Activated CD4-positive, alpha-beta T cell treated with anti-CD3 and anti-CD28 coated beads for 48 hours (primary cell): ENCODE measurements at places on chromosomes 13 and 19.

DNA sequence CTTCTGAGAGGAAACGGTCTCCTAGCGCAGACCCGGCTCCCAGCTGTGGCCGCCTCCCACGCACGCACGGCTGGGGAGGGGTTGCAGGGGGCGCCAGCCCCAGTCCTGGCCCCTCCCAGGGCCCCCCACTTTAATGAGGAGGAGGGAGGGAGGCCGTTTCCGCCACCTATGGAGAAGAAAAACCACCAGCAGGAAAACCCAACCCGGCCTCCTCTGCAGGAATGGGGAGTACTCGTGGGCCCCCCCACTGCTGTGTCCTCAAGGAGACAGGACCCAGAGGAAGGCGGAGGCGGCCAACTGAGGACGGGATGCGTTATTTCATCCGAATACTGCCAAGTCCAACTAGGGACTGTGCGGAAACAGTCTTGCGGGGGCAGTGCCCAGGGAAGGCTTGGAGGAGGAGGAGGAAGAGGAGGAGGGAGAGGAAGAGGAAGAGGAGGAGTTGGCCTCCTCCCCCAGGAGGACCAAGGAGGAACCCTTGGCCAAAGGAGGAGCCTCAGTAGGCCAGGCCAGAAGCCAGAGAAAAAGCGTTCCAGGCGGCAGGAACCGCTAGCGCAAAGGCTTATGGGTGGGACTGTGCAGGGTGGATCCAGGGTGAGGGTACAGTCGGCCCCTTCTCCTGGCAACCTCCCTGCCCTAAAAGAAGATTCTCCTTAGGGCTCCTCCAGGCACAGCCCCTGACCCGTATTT lies 3.9 kb upstream of the SSBP4 start:
- no peak for DNase-seq

- DNase-seq = no peak
These were observed 54.9 kb upstream of the PCDH8 start for GRCh38 chr13:52903320-52903719.

DNA sequence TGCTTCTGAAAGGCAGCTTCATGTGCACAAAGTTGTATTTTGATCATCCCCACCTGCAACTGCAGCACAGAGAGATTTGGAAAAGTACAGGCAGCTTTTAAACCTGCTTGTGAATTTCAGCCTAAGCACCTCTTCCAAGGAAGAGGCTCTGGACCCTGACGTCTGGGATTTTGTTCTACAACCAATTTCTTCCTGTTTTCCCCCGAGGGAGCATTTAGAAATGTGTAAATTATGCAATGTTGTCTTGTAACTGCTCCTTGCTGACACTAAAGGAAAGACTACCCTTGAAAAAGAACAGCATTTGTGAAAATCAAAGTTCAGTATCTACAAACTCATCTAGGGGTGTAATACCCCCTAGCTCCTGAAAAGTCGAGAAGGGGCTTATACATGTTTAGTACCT lies 15.4 kb downstream of the MED26 start:
- DNase-seq = no peak

DNA sequence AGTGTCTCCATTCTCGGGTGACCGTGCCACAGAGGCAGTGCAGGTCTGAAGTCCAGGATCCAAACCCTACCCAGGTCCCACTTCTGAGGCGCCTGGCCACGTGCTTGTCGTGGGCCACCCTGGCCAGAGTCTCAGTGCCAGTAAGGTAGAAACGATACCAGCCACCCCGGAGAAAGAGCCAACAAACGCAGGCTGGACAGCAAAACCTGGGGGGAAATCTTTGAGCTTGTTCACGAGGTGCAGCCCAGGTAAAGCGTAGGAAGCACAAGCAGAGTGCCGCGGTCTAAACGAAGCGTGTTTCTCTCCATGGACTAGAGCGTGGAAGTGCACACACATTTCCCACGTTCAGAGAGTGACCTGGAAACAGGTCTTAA lies 95.6 kb downstream of the ATP11A start:
- no peak for DNase-seq

- DNase-seq = no peak
These were observed 14.0 kb downstream of the DPP9 start for GRCh38 chr19:4709440-4710280.

DNA sequence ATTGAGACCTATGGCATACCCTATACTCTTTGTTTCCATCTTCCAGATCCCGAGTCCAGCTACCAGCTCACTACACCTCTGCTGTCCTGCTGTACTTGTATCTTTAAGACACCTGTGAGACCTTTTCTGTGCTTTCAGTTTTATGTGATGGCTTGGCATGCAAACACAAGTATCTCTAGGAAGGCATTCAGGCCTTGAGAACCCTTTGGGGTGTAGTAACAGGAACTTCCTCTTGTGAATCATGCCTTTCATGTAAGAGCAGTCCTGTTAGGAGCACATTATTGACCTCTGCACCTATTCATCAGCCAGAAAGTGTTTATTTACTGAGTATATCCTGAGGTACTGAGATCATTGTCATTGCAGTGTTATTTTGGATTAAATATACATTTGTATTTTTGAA lies 87.0 kb upstream of the HTR2A start:
- no peak for DNase-seq

DNA sequence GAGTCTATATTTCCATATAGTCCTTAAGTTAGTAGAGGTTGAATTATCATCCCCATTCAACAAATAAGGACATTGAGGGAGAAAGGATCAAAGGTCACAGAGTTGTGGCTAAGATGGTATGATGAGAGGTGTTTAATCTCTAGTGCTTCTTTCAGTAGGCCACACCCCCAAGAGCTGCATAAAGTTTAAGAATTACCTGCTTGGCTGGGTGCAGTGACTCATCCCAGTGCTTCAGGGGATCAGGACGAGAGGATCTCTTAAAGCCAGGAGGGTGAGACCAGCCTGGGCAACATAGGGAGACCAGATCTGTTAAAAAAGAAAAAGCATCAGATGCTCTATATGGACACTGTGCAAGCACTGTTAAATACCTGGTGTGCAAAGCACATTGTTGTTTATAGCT lies 560.0 kb upstream of the KLHL1 start:
- no peak for DNase-seq

GRCh38 chr19:4386041-4386782 lies 14.1 kb downstream of the SH3GL1 start:
- no peak for DNase-seq

DNA sequence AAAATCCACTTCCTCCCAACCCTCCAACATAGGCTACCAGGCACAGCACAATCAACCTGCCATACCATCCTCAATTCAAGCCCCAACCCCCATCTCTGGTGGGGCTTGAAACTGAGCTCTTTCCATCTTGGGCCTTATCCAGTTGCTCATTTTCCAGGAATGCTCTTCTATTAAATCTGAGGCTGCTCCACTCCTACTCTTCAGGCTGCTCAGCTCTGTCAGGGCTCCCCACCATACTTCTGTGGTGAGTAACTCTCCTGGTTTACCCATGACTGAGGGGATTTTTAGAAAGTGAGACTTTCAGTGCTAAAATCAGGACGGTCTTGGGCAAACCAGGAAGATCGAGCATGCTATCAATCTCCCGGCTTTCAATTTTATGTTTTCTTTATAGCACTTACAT lies 512.8 kb downstream of the LMO7 start:
- DNase-seq = no peak

- DNase-seq = no peak
These were observed 46.0 kb upstream of the PCDH8 start for GRCh38 chr13:52894413-52894812.

GRCh38 chr19:55136399-55137102 lies 12.5 kb downstream of the TNNT1 start:
- DNase-seq = no peak

- DNase-seq = peak; percentile 16
These were observed 676 bp downstream of the CD320 start for GRCh38 chr19:8307400-8307964.

- peak; percentile 74 for DNase-seq
These were observed at the start of gene ITM2B for GRCh38 chr13:48233046-48233888. ITM2B (plus strand) TSS chr13:48233206; CDS start chr13:48233361, 155 bp downstream.

DNA sequence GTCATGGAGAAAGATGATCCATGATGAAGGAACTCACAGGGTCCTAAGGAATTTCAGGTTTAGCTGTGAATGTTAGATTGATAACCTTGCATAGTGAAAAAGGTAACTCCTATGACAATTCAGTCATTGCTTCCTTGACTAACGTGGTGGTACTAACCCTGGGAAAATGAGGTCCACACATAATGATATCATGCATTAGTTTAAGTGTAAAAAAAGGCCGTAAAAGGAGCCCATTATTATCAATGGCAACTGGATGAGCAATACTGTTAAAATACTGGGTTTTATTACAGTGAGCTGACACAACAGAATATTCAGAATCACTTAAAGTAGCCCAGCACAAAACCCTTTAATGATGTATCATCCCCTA lies 515.4 kb downstream of the DCT start:
- DNase-seq = no peak

DNA sequence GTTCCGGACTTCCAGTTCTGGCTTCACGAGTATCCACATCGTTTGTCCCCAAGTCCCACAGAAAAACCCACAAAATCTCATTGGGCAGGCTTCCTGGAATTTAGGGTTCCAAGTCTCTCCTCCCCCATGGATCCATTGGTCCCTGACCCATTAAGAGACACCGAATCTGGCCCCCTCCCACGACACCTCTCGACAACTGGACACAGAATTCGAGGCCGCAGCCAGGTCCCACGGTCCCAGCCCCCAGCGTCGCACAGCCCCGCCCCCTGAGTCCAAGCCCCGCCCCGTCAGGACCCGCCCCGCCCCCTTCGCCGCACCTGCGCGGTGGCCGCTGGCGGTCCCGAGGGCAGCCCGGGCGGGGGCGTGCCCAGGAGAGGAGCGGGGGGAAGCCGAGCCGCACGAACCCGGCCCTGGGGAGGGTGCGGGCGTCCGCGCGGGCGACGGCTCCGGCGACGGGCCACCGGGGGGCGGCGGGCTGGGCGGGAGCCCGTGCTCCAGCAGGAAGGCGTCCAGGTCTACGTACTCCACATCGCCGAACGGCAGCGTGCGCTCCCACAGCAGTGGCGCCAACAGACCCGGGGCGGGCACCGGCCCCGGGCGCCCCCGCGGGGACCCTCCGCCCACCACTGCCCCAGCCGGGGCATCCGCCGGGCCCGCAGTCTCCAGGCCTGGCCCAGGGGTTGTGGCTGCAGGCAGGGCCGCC lies 1.8 kb downstream of the DBP start:
- peak; percentile 79 for DNase-seq

GRCh38 chr13:99930925-99931324 lies 40.6 kb downstream of the ZIC5 start:
- DNase-seq = no peak

DNA sequence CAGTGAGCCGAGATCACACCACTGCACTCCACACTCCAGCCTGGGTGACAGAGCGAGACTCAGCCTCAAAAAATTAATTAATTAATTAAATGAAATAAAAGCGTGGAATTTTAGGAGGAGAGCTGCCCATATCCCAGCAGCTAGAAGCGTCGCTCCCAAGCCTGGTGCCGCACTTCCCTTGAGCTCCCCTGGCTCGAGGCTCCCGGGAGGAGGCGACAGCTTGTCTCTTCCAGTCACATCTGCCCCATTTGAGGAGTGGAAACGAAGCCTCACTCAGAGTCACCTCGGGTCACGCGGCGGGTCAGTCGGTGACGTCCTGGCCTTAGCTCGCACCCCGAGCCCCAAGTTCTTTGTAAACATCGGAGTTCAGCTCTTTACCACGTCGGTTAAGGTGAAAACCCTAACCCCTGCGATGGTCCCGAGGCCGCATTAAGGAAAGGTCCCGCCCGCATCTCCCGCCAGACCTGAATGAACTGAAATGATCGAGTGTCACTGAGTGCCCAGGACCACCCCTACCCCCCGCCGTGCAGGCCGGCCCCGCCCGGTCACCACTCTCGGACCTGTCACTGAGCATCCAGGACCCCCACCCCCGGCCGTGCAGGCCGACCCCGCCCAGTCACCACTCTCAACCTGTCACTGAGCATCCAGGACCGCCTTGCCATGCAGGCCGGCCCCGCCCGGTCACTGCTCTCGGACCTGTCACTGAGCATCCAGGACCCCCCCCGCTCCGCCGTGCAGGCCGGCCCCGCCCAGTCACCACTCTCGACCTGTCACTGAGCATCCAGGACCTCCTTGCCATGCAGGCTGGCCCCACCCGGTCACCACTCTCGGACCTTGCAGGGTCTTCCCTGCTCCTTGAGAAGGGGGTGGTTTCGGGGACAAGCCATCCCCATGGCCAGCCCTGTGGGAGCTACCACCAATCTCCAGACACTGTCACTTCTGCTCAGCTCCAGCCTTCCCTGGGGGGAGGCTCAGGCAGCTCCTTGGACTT lies 176.9 kb downstream of the KDM4B start:
- no peak for DNase-seq

DNA sequence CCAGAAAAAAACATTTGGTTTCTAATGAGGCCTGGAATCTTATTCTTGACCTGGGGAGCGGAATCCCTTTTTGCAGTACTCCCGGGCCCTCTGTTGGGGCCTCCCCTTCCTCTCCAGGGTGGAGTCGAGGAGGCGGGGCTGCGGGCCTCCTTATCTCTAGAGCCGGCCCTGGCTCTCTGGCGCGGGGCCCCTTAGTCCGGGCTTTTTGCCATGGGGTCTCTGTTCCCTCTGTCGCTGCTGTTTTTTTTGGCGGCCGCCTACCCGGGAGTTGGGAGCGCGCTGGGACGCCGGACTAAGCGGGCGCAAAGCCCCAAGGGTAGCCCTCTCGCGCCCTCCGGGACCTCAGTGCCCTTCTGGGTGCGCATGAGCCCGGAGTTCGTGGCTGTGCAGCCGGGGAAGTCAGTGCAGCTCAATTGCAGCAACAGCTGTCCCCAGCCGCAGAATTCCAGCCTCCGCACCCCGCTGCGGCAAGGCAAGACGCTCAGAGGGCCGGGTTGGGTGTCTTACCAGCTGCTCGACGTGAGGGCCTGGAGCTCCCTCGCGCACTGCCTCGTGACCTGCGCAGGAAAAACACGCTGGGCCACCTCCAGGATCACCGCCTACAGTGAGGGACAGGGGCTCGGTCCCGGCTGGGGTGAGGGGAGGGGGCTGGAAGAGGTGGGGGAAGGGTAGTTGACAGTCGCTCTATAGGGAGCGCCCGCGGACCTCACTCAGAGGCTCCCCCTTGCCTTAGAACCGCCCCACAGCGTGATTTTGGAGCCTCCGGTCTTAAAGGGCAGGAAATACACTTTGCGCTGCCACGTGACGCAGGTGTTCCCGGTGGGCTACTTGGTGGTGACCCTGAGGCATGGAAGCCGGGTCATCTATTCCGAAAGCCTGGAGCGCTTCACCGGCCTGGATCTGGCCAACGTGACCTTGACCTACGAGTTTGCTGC lies at the start of gene ICAM4:
ICAM4 (plus strand) TSS at position 153 of the 935 bp plus-strand sequence; CDS start at position 211, 58 bp downstream.
- peak; percentile 49 for DNase-seq

- no peak for DNase-seq
These were observed 135.1 kb downstream of the GPC6 start for GRCh38 chr13:93361703-93362102.

- no peak for DNase-seq
These were observed 74.8 kb downstream of the COL4A1 start for GRCh38 chr13:110232142-110232541.

DNA sequence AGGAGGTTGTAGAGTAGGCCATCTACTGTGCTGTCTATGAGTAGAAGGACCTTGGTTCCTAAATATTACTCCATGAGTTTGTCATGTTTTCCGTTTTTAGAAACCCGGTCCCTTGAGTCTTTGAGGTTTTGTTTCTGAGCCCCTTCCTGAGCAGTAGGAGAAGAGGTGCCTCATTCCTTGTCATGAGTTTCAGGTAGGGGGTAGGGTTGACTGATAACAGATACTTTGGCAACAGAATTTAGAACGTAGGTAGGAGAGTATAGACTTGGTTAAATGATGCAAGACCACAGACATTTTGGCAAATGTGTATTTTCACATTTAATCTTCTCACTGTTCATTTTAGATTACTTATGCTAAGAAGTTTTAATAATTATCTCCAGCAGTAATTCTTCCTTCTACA lies 24.6 kb downstream of the LMO7 start:
- DNase-seq = no peak

GRCh38 chr19:17332360-17332676 lies 2.3 kb downstream of the ANO8 start:
- no peak for DNase-seq
